Hepatic stellate cell (primary cell): ENCODE measurements at places on chromosomes 4 and X.

- no peak for DNase-seq
Measured at GRCh38 chr4:32440391-32440790, 1720.2 kb downstream of the PCDH7 start.

DNA sequence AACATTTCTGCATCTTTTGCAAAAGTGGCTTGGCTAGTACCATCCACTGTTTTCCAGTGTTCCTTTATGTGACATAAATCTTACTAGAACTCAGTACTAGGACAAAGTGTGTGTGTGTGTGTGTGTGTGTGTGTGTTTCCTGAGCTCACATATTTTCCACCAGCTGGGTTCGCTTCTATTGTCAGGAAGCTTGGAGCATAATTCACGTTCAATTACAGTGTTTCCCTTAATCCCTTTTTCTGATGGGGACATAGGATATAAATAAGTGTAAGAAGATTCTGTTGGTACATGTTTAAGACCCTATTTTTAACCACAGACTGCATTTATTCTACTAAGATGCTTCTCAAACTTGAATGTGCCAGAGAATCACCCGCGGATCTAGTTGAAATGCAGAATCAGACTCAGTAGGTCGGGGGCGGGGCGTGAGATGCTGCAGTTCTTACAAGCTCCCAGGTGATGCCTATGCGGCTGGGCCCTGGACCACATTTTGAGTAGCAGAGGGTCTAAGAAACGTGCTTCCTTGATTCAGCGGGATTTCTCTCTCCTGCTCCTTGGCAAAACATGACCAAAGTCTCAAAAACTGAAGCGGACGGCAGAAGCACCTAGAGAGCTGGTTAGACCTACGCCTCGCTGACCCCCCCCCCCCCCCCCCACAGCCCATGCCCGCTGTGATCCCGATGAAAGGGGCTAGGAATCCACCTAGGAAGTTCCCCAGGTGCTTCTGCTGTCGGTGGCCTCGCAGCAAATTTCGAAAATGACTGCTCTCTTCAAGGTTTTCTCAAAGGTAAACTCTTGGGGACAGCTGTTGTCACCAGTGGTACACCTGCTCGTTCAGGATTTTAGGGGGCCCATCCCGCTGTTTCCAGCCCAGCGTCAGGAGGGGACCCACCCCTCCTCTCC lies 797 bp downstream of the CD99L2 start:
- peak; percentile 8 for DNase-seq

- no peak for DNase-seq
Measured at GRCh38 chr4:63717384-63717783, 691.9 kb downstream of the TECRL start.

GRCh38 chrX:105375816-105376215 lies 155.3 kb upstream of the TEX13A start:
- DNase-seq = peak; percentile 1

DNA sequence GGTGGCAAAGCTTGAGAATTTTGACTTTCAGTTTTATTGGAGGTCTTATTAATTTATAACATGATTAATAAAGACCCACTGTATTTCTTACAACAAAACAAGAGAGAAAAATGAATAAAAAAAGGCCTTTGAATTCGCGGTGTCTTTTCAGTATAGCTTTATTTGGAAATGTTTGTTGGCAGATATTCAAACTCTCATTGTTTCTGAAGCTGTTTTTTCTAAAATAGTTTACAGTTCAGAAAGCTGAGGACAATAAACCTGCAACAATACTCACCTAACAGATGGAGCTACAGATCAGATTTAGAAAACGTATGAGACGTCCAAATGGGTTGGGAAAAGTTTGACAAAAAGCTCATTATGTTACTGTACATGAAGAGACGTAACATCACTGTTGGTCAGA lies 2.4 kb upstream of the SPARCL1 start:
- no peak for DNase-seq

DNA sequence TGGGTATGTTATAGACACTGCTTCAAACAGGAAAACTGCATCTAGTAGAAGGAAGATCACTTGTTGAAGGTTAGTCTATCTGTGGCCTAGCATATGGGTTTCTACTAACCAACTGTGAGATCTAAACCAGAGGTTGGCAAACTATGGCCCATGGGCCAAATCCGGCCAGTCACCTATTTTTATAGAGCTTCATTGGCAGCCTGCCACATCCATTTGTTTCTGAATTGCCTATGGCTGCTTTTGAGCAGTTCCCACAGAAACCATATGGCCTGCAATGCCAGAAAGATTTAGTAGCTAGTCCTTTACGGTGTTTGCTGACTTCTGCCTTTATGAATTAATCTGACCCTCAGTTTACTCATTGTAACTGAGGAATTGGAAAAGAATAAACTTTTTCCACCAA lies 71.1 kb downstream of the MID1 start:
- no peak for DNase-seq

- no peak for DNase-seq
Measured at GRCh38 chrX:6910218-6910617, 237.3 kb upstream of the STS start.

DNA sequence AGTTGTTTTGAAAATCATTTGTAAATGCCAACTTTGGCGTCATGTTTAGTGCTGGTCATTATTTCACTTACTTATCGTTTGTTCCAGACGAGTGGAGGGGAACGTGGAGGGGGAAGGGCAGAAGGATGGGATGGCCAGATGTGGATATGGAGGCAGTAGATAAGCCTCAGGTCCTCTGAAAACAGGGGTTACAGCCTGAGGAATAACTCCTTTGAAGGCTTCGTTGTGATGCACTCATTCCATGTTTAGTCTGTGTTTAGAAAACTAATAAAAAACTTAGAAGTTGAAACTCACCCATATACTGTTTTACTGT lies 1.1 kb downstream of the MOB1B start:
- no peak for DNase-seq

DNA sequence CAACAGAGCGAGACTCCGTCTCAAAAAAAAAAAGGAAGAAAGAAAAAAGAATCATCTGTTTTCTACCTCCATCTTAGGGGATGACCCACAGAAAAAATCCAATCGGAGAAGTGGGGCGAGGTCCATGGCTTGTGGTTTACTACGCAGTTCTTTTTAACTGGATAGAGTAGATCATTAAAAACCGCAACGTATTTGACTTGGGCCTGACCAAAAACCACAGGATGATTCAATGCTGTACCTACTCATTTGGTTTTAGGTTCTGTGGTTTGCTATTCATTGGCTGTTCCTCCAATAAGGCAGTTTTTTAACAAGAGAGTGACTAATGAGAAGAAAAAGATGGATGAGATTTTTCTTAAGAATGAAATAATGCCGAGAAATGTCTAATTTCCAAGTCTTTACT lies 83.7 kb downstream of the FREM3 start:
- no peak for DNase-seq

GRCh38 chrX:130575831-130576389 lies 174.1 kb downstream of the RBMX2 start:
- DNase-seq = peak; percentile 18

- DNase-seq = no peak
Measured at GRCh38 chrX:68115371-68115770, 317.9 kb downstream of the OPHN1 start.

DNA sequence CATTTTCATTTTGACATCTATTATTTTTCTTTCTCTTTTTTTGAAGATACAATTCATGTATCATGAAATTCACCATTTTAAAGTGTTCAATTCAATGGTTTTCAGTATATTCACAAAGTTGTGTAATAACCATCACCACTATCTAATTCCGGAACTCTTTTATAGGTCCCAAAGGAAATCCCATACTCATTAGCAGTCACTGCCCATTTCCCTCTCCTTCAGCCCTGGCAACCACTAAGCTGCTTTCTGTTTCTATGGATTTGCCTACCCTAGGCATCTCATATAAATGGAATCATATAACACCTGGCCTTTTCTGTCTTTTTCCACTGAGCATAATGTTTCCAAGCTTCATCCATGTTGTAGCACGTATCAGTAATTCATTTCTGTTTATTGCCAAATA lies 3.2 kb upstream of the FGF2 start:
- no peak for DNase-seq

DNA sequence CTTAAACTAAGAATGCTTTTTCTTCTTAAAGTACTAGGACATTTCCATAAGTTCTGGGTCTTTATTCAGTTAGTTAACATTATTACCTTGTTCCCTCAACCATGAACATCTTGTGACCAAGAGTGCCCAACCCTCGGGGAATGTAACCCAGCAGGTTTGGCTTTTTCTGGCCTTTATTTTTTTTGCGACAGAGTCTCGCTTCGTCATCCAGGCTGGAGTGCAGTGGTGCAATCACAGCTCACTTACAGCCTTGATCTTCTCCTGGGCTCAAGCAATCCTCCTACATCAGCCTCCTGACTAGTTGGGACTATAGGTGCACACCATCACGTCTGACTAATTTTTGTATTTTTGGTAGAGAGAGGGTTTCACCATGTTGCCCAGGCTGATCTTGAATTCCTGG lies 65.1 kb downstream of the USP11 start:
- DNase-seq = no peak

DNA sequence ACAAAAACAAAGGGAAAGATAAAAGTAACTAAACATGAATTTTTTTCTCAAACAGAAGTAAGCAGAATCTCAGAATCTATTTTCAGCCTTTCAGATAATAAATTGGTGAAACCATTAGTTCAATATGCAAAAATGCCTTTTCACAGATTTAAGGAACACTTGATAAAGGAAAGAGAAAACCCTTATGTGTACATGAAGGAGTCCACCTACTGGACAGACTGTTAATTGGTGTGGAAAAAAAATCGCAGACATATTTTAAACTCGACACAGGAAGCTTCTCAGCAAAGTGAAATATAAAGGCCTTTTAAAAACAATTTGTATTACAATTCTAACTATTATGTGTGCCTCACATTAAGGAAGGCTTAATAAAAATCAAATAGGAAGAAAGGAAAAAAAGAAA lies 22.3 kb downstream of the COX7B2 start:
- DNase-seq = peak; percentile 7

DNA sequence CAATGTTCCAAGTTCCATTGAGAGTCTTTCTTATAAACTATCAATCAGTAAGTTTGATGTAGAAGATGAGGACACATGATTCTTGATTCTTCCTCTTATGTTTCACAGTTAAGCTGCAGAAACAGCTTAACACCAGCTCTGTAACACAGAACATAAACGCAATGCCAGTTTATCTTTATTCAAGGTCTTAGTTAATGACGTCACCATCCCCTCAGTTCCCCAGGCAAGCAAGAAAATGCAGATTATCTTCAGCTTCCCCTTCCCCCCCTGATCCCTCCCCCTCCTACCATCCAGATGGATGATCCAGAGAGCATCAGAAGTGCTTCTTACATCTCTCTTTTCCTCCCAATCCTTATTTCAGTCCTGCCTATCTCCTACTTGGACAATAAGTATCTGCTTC lies 4.4 kb upstream of the SH3RF1 start:
- DNase-seq = no peak

DNA sequence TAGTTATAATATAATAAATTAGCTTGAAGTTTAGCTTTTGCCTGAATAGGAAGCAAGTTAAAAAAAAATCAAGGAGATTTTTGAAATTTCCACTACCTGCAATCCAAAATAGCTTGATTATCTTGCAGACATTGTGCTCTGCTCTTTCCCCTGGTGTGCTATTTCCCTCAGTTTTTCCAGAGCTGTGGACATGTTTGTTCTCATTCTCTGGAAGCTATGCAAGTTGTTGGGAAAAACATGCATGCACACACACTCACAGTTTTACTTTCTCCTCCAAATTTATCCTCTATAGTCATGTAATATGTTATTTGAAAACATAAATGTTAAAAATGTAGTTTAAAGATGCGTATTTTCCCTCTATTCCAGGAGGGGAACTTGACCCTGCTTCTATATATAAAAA lies 225.8 kb upstream of the ARSJ start:
- DNase-seq = no peak

GRCh38 chrX:39875834-39876628 lies 221.7 kb downstream of the BCOR start:
- DNase-seq = no peak

GRCh38 chr4:1541449-1542225 lies 135.4 kb upstream of the NKX1-1 start:
- no peak for DNase-seq

GRCh38 chr4:36256398-36256891 lies 12.1 kb upstream of the ARAP2 start:
- no peak for DNase-seq

- DNase-seq = no peak
Measured at GRCh38 chr4:70251250-70251944, 9.0 kb downstream of the CSN3 start.

DNA sequence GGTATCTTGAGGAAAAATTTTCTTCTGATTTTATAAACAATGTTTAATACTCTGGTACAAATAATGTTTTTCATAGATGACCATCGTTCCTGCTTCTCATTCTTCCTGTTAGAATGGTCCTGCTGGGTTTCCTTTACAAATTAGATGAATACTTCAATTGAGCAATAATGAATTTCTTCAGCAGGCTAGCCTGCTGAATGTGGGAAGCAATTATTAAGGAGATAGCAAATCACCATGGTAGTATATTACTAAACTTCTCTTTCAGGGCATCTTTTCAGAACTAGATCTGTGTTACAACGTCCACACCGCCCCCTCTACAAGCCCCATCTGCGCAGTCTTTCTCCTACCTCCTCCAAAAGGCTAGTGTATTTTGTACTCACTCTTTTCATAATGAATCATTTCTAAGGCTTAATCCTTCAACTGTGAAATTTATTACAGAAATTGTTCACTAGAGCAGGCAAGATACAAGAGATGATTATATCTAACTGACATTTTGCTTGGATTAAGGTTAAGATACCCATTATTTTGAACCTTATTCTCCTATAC lies 38.4 kb downstream of the GPRIN3 start:
- DNase-seq = no peak

GRCh38 chrX:1535241-1536041 lies 1.5 kb downstream of the P2RY8 start:
- DNase-seq = no peak

- DNase-seq = no peak
Measured at GRCh38 chr4:157838366-157838765, 334.5 kb downstream of the GASK1B start.

- DNase-seq = no peak
Measured at GRCh38 chr4:15322006-15322405, 105.8 kb upstream of the C1QTNF7 start.

DNA sequence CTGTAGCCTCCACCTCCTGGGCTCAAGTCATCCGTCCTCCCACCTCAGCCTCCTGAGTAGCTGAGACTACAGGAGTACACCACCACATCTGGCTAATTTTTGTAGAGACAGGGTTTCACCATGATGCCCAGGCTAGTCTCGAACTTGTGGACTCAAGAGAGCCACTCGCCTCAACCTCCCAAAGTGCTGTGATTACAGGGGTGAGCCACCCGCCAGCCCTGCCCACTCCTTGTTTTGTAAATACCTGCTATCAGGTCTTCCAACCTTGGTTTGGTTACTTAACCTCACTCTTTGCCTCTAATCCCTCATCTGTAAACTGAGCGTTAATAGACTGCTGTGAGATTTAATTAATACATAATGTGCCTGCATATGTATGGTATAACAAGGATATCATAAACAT lies 803 bp downstream of the CNGA1 start:
- DNase-seq = no peak
